ENCODE measurements at places on chromosomes 5 and 9.

DNA sequence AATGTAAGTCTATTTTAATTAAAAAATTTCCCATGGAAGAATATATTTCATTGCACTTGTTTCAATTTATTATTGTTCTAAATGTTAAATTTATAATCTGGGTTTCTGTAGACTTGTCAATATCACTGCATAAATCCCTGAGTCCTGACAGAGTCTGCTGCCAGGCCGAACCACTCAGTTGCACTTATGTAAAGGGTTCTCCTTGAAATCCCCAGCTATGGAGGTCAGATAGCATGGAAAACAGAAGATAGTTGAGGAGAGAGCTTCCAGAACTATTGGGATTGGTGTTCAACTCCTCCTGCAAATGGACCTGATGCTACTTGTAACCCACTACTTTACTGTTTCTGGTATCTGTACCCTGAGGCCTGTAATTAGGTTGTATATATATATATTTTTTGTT is 37.2 kb downstream of the KDM4C start:
- no peak for DNase-seq

DNA sequence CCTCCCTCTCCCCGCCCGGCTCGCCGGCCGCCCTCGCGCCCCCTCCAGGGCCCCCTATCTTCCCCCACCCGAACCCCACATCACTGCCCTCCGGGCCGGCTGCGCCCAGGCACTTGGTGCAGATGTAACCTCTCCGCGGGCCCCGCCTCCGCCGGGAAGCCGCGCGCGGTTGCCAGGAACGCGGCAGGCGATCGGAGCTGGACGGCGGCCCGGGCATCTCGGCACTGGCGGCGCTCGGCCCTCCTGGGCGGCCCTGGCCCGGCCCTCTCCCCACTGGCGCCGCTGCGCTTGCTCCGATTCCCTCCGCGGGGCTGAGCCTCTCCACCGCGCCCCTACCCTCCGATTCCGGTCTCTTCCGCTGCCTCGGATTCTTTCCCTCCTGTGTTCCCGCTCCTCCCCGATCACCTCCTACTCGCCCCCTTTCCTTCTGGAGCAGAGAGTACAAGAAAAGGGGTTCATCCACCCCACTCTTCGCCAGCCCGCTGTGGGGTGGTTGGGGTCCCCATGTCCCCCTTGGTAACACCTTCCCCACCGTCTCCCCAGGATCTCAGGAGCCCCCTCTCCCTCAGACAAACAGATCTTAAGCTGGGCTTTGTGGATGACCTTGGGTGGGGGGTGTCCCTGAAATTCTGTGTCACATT is 70.6 kb downstream of the C9orf50 start:
- DNase-seq, result peak; percentile 73

DNA sequence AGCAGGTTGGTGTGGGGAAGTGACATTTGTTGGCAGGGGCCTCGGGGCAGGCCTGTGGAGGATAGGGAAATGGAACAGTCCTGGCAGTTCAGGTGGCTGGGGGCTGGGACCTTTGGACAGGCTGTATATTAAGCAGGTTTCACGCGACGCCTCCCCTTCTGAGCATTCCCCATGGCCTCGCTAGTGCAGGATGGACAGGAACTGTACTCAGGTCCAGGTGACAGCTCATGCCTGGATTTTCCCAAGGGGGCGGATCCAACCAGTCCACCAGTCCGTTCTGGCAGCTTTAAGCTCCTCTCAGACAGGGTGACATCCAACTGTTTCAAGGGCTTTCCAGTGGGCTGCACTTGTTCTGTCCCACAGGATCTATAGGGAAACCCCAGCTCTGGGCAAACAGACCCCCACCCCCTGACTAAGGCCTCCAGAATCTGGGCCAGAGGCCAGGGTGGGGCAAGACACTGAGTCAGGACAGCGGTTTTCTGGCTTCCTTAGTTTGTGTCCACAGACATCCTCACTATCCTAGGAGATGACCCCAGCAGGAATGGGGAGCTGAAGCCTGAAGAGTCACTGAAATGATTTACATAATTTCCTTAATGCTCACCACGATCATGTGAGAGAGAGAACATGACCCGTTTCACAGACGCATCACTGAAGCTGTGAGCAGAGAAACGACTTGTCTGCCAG is 20.9 kb downstream of the CSF2 start:
- DNase-seq, result no peak

DNA sequence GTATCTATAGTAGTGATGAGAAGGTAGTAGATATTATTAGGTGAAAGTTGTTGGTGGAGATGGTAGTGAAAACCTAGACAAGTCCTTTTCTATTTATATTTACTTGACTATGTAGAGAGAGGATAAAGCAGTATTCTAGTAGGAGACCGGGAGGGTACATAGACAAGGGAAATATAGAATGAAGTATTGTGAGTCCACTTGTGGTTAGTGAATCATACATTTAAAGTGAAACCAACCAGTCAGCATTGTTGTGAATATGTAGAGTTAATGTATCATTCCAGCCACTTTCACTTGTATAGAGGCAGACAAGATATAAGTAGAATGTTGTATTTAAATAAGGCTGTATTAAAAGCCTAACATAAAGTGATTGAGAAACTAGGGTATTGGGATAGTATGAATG is 1711.3 kb upstream of the ACO1 start:
- no peak for DNase-seq

GRCh38 chr9:133932181-133932580 is 59.9 kb downstream of the VAV2 start:
- no peak for DNase-seq

DNA sequence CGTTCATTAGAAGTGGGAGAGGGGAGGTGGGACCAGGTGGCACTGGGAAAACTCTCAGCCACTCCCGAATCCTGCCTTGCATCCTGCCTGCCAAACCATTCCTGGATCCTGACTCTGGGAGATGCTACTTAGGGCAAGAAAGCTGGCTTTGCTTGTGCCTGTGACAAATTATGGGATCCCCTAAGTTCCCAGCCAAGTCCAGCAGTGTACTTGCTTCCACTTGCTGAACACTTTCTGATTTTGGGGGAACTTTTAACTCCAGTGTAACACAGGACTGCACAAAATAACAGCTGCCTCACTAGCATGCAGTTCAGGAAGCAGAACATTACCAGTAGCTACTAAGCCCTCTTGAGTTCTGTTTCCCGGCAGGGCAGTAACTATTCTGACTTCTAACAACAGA is 12.5 kb upstream of the NKX2-5 start:
- no peak for DNase-seq

DNA sequence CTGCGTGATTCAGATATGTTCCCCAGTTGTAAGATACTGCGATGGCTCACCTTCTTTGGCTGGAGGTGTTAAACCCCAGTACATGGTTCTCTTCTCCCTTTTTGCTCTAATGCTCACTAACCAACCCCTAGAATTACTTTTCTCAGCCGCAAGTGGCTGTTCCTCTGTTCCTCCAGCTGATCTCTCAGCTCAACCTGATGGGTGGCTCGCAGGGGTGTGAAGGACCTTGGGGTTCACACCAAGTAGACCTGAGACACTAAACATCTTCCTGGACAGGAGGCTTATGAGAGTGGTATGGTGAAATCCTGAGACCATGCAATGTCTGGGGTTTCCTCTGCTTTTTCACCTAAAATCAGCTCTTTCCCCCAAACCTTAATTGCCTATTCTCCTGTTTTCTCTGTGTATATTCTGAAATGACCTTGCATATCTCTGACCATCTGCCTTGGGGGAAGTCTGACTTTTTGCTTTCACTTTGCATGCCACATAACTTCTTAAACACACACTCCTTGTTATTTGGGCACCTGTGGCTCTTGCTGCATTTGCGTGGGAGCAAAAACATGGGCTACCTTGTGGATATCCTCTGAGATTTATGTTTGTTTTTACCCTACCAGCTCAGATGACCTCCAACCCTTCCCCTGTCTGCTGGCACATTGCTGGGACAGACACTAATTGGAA is 15.9 kb upstream of the IFNA14 start:
- DNase-seq, result no peak

DNA sequence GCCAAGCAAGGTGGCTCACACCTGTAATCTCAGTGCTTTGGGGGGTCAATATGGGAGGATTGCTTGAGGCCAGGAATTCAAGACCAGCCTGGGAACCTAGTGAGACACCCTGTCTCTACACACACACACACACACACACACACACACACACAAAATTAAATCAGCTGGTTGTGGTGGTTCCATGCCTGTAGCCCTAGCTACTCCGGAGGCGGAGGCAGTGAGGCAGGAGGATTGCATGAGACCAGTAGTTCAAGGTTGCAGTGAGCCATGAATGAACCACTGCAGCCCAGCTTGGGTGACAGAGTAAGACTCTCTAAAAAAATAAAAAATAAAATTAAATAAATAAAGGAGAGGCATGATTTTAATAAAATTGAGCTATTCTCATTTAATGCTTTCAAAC is 13.1 kb downstream of the CEMIP2 start:
- no peak for DNase-seq

DNA sequence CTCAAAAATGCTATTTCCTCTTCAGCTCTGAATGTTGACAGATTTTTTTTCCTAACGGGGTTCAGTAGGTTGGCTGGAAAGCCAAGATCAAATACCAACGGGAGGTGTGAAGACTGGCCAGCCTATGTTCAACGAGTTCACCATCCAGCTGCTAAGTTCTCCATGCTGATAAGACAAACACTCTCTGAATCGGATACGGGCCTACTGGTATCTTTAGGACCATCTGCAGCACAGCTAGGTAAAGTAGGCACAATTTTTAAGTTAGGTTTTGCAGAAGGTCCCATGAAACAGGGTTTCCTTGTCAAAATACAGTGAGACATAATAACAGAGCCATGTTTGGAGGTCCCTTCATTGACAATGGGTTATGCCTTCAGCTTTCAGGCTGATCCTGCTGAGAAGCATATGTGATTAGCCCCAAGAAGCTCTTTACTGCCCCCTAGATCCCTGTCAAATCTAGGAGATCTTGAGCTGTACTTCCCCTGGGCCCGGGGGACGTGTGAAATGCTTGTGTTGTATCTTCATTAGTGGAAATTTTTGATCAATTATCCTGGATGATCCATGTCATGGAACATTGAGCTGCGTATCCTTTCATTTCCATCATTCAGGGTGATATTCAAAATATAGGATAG is 60.6 kb downstream of the PGM5 start:
- DNase-seq, result no peak

DNA sequence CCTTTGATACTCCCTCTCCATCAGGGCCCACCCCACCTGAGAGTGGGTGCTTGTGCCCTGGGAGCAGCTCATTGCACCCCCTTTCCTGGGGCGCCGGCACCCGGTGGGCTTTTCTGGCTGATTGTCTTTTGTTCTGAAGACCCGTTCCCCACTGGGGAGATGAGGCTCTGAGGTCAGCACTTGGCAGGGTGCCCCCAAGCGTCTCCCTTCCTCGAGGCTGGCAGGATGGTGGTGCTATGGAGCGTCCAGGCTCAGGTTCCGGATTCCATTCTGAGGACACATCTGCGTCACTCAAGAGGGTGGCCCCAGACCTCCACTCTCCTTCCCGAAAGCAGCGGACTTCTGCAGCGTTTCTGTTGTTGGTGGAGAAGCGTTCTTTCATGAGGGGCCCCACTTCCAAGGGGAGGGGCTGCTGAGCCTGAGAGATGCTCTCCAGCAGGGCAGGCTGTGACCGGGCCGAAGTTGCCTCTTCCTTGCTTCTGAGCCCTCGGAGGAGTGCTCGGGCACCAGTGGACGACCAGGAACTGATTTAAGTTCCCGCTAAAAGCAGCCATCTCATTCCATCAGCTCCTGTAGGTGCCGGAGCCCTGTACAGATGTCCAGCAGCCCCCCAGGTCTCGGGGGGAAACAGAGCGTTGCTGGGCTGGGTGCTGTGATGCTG is 42.2 kb downstream of the COL5A1 start:
- no peak for DNase-seq

GRCh38 chr9:134212809-134213507 is 48.6 kb upstream of the RNU6ATAC start:
- DNase-seq, result no peak

DNA sequence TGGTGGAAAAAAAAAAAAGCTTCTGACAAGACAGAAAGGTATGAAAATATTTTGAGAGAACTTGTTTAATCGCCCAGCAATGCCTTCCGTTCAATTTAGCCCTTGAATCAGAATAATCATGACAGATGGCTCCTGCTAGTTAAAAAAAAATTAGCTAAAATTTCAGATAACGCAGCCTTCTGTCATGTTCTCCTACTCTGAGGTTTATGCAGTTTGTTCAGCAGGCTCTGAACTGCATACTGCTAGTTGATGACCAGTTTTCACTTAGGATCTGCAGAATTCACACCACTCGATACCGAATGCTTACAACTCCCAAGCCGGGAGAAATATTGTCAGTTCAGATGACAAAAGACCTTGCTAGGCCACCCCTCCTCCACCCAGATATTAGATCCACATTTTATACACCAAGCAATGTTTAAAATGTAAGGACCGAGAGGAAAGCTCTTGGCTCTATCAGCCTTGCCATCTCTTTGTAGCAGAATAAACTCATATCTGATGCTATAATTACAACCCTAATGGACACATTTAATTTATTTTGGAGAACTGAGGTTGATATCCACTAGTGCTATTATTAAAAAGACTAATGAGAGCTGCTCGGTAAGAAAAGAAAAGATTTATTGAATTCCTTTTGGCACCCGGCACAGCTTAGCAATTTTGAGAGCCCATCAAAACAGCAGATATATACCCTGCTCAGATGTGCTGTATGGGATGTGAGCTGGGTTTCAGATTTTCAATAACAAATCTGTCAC is 322.8 kb downstream of the GLIS3 start:
- DNase-seq, result no peak

DNA sequence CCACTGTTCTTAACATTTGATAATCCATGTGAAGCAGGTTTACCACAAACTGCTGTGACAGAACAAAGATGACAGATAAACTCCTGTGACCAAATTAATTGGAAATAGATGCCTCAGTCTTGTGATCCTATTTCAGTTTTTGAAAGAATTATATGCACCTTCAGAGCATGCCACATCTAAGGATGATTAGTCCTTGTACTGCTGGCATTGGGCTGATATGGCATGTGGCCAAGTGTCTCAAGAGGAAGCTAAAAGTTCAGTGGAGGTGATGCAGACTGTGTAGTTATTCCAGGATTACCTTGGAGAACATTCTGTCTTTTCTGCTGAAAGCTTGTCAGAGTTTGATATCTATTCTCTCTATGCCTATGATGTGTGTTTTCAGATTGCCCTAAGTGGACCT is 314.4 kb upstream of the EFNA5 start:
- peak; percentile 39 for DNase-seq

- DNase-seq, result no peak
Observed at GRCh38 chr9:135523521-135524129, 2.4 kb downstream of the LCN1 start.
